Activated CD8-positive, alpha-beta memory T cell treated with anti-CD3 and anti-CD28 coated beads for 48 hours (primary cell): ENCODE measurements at places on chromosomes 11 and 22.

DNA sequence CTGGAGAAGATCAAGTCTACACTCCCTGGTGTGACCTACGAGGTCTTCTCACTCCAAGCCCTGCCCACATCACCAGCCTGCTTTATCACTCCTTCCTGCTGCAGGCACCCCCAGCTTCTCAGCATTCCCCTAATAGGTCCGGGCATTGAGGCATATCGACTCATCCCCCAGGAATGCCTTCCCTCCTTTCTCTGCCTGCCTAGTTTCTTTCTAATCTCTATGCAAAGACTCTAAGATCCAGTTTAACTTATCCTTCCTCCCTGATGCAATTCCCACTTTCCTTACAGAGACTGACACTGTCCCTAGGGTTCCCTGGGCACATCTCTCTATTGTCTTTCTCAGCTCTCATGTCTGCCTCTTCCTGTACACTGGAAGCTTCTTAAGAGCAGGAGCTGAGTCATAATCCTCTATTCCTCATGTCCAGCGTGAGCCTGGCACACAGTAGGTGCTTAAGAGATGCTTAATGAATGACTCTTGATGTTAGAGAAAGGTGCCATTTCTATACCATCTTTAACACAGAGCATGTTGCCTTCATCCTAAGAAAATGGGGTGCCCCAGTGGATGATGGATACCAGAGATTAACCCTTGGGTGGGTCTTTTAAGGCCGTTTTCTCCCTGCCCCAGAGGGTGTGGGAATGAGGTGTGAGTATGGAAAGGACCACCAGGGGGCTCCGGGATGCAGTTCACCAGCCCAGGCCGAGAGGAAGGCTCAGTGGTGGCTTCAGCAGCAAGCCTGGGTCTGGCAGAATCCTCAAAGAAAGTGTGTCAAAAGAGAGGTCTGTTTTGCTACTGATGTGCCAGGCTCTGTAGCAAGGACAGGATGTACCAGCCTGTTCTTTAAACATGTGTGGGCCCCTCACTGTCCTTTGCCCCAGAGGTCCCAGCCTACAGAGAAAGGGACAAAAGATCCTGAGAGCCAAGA lies 34.7 kb downstream of the PARVA start:
- peak; percentile 17 for DNase-seq

DNA sequence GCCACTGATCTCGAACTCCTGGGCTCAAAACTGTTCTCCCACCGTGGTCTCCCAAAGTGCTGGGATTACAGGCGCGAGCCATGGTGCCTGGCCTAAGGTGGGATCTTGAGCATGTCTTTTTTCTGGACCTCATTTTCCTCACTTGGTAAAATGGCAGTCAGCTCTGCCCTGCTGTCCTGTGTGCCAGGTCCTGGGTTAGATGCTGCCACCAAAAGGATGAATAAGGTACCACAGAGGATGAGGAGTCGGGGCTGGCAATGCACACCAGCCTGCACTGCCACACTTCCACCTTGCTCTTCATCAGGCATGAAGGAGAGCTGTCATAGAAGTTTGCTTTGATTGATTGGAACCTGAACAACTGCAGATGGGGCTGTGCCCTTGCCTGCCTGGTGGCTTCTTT lies 32.3 kb downstream of the ACO2 start:
- no peak for DNase-seq

GRCh38 chr22:37923927-37924326 lies 17.8 kb downstream of the MICALL1 start:
- DNase-seq: no peak

DNA sequence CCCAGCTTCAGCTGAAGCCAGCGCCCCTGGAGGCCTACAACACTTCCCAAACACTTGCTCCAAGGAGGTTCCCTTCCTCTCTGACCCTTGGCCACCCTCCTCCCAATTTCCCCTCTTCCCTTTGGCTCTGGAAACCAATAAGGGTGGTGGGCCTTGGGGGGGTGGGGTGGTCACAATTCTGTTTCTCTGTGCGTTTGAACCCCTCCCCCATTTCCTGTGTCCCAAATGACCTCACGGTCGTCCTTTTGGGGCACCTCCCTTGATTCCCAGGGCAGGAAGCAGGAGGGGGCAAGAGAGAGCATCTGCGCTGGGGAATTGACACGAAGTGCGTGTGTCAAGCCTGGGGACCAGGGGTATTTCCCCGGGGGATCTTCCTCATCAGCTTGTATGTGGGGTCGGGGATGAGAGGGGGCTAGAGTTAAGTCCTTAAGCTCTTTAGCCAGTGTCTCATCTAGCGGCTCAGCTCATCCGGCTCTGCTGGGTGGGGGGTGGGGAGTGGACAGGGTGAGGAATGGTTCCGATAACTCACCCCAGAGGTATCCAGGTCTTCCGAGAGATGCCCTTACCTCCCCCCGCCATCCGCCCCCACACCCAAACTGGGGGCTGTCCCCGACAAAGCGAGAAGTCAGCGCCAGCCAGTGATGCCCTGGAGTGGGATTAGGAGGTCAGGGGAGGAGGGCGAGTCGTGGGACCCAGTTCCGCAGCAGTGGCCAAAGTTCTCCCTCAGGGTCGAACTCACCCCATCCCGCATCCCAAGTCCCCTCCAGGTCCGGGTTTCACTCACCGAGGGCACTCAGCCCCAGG lies 587 bp downstream of the ESAM start:
- no peak for DNase-seq

- DNase-seq: no peak
These were observed 29.8 kb downstream of the MTMR3 start for GRCh38 chr22:29912605-29913398.

- DNase-seq: no peak
These were observed 25.1 kb upstream of the ALDH3B2 start for GRCh38 chr11:67699521-67699920.

- no peak for DNase-seq
These were observed 49.5 kb downstream of the IGF2 start for GRCh38 chr11:2089536-2090165.

- DNase-seq: no peak
These were observed 9.8 kb downstream of the POU2AF3 start for GRCh38 chr11:111308140-111308539.

DNA sequence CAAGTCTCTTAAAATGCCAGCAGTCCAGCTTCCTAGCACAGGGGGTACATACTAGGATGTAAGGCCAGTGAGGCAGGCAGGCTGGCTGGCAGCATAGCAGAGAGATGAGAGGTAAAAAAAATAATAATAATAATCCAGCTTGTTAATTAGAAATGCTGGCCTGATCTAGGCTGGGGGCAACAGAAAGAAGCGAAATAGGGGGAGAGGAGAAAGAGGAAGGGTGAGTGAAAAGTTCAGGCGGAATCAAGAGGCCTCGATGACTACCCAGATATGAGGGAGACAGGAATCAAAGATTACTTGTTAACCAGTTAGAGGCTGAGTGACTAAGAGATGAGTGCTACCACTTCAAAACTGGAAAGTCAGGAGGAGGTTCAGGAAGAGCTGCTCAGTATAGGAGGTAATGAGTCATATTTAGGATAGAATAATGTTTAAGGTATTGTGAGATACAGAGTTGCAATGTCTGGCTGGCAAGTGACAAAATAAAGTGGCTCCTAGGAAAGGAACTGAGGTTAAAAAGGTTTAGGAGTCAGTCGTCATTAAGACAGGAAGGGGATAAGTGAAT lies 2.8 kb downstream of the ALKBH8 start:
- DNase-seq: no peak

- peak; percentile 74 for DNase-seq
These were observed at the start of gene NRXN2 for GRCh38 chr11:64723117-64723906. Gene NRXN2 (minus strand): TSS chr11:64723197. CDS start chr11:64713699, 9,498 bp downstream.

DNA sequence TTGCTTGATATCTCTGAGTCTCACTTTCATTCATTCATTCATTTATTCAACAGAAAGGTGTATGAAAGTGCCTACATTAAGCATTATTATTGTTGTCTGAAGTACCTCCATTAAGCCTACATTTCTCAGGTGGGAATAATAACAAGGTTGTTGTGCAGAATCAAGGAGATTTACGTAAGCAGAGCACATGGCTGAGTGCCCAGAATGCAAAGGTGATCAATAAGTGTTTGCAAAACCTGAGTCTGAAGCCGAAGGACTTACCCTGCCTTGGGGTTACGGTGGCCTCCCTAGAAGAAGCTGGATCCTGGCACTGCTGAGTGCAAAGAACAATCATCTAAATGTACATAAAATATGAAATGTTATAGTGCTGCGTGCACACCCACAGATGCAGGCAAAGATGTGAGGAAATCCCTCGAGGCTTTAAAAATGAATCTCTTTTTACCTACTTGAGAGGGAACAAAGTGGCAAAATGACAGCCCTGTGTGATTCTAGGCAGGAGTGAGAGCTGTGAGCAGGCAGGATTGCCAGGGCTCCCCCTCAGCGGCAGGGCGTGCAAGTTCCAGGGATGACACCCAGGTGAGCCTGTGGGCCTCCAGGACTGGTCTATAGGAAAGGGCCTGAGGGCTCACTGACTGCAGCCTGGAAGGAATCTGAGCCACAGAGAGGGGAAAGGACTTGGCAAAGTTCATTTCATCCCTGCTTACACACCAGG lies 133.1 kb upstream of the TBCEL start:
- DNase-seq: no peak

GRCh38 chr11:1178906-1179305 lies 21.2 kb downstream of the MUC5AC start:
- no peak for DNase-seq

- DNase-seq: no peak
These were observed 137.8 kb downstream of the KIRREL3 start for GRCh38 chr11:126862664-126863243.

- peak; percentile 52 for DNase-seq
These were observed 48.2 kb downstream of the UBASH3B start for GRCh38 chr11:122703541-122704272.

- DNase-seq: no peak
These were observed 25.6 kb downstream of the TRIM29 start for GRCh38 chr11:120112174-120112796.
